Trophoblast cell (in vitro differentiated cells and primary cell): ENCODE measurements at places on chromosomes 13 and 19.

DNA sequence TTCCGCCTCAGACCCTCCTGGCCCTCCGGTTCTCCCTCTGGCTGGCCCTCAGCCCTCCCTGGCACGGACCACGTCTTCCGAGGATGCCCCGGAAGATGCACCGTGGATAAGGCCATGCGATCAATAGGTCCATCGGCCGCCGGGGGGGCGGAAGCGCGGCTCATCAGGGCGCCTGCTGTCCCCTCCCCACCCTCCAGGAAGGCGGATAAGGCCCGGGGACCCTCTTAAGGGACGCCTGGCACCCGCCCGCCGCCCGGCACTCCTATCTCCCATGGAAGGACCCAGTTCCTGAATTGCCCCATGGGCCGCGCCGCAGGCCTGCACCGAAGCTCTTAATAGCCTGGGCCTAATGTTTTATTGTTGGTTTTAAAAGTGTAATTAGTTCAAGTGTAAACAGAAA is 46.2 kb upstream of the TCF3 start:
- no peak for DNase-seq

- DNase-seq, result peak; percentile 9
These were observed 134.0 kb downstream of the MAB21L1 start for GRCh38 chr13:35342440-35342839.

DNA sequence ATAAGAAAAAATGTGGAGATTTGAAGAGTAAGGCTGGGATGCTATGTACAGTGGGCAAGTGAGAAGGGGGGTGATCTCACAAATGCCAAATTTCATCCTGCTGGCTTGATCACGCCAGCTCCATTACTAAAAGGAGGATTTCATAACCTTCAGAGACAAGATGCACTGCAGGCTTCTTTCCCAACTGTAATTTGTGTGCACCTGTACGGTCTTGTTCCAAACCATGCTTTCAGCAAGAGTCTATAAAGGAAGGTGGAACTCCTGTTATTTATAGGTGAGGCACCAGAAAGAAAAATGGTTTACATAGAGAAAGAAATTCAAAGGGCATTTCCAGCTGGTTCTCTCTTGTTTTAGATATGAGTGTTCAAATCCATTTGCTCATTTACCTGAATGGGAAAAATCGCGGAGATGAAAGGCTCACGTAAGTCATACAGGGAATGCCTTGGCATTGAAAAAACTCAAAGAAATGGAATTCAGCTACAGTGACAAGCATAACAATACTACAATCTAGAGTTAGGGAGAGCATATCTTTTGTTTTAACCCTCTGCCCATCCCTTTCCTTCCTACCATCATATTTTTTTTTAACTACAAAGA is 13.3 kb downstream of the EFNB2 start:
- DNase-seq, result no peak

DNA sequence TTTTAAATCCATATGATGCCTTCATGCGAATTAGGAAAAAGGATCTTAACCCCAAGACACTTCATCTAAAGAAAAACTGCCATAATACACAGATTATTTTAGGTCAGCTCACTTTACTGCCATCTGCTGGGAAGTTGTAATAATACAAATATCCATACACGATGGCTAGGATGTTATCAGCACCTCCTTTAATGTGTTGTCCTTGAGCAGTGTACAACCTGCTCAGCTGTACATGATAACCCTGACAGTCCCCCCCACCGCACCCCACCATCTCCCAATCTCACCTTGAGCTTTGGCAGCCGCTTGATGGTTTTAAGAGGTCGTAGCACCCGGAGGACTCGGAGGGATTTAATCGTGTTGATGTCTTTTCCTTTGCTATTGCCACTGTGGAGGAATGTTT is 112.2 kb downstream of the IER2 start:
- DNase-seq, result no peak

- DNase-seq, result no peak
These were observed 4.9 kb downstream of the UHRF1 start for GRCh38 chr19:4913996-4914735.

DNA sequence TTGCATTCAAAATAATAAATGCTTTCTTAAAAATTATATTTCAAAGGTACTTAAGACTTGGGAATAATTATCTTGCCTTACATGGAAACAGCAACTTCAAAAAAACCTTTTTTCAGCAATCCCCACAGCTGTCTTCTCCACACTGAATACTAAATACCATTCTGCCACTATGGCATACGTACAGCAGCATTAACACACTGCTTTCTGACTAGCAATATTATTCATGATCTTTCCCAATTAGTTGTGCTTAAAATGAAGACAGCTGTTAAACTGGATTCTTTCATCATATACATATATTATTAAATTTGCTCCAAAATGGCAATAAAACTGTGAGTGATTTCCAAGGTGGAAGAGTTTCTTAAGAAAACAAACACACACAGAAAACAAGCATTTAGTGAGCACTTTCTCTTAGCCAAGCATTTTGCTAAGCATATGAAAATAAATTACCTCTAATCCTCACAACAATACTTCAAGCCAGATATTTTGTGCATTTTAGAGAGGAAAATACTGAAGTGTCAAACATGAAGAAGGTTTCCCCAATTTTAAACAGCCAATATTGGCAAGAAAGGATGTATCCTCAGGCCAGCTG is 609.5 kb downstream of the SLITRK1 start:
- DNase-seq, result no peak

DNA sequence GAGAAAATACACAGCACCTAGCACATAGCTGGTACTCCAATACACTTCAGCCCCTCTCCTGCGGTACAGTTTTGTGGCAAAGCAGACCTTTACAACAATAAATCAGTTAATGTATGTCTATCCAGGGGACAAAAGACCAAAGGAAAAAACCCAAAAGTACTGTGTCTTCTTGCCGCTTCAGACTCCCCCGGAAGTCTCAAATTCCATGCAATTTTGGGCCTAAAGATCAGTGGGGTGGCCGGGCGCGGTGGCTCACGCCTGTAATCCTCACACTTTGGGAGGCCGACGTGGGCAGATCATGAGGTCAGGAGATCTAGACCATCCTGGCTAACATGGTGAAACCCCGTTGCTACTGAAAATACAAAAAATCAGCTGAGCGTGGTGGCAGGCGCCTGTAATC is 16.2 kb downstream of the CARS2 start:
- DNase-seq, result no peak

DNA sequence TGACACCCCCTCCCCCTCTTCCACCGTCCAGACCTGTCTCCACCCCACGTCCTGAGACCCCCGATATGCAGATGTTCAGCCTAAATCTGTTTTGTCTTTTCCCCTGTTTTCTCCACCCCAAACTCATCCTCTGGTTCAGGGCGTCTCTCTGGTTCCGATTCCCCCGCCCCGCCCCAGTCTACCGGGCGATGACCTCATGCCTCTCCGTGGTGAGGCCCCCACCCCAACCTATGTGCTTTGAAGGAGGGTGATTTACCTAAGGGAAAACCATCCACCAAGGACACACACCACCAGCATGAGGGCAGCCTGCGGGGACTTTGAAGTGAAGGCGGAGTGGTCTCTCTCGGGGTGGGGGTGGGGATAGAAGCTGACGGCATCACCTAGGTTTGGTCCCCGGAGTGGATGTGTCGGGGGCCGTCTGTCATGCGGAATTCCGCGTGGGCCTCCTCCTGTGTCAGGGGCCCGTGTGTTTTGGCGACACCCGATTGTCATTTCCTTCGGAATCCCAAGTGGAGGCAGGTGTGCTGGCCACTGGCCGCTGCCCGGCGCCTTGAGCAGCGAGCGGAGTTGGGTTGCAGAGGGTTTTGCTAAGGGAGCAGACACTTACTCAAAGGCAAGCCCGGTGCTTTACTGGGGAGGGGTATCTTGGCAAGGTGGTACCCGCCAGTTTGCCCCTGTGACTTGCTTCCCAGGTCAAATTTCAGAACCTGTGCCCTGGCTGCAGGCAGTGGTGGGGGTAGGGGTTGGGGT is 1.4 kb downstream of the FZR1 start:
- peak; percentile 65 for DNase-seq

DNA sequence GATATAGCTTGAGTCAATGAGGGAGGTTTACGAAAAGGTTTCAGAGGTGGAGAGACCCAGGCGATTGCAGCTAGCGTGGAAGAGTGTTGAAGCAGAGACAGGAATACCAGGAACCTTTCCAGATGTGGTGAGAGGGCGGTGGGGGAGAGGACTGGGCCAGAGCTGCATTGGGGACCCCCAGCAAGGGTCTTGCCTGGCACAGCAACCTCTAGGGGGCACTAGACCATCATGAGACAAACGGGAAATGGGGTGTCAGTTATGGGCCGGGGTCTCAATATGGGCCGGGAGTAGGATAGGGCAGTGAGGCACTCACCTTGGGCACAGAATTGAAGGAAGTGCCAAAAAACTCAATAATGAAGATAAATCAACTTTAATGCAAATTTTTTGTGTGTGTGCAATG is 2.1 kb upstream of the LRP3 start:
- DNase-seq, result no peak

DNA sequence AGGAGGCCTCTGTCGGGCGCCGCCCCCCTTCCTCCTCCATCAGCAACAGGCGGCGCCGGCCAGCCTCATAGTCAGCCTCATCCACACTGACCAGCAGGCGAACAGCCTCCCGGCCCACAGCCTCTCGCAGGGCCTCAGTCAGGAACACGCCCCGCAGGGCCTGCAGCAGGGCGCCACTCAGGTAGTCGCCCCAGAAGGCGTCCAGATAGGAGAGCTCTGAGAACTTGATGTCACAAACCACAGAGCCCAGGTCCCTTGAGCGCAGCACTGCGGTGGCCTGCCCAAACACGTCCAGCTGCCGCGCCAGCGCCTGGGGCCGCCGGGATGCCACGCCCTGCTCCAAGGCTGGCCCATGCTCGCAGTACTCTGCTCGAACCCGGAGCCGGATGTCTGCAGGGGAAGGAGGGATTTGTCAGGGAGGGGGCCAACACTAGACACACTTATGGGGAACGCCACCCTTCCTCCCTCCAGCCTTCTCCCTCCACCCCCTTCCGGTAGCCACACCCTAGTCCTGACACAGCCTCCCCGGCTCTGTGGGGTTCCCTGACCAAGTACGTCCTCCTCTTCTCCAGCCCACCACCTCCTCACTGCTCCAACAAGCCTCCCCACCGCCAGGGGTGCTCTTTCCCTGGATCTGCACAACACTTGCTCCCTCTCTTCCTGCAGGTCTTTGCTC is 17.9 kb downstream of the DEDD2 start:
- no peak for DNase-seq

DNA sequence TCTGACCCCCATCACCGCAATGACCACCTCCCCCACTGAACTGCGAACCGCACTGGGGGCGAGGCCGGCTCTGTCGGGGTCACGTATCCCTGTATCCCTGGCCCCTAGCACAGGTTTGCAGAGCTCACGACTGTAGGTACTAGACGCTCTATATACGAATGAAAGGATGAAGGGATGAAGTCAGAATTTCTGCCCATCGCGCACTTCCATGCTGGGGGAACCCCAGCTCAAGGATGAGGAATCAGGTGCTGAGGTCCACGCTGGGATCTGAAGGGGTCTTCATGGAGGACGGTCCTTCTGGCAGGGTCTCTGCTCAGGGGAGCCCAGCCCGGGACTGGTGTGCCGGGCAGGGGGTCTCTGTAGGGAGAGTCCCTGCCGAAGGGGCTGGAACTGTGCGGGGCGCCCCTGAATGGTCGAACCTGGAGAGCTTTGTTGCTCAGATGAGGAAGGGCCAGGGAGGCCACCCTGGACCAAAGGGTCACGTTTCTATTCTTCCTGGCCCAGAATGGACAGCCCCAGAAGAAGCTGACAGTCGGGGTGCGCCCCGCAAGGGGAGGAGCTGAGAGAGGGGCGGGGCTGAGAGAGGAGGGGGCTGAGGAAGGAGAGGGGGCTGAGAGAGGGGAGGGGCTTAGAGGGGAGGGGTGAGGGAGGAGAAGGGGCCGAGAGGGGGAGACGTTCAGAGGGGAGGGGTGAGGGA is 37.9 kb upstream of the SEMA6B start:
- no peak for DNase-seq

DNA sequence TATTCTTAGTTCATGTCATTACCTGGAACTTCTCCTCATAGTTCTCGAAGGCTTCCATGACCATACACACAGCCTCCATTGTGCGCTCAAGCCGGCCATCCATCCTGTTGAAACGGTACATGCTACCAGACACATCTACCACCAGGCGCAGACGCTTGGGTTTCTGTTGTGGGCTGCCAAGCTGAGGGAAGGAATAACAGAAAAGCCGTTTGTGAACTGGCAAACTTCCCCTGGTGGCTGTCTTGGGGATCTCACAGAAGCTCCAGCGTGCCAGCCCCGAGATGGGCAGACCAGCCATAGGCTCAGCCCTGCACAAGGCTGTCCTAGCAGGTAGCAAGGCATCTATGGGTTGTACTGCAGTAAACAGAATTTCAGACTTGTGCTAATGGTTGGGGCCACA is 130.1 kb downstream of the RGCC start:
- no peak for DNase-seq

GRCh38 chr19:37845932-37846331 is 60.5 kb downstream of the WDR87 start:
- DNase-seq, result no peak

DNA sequence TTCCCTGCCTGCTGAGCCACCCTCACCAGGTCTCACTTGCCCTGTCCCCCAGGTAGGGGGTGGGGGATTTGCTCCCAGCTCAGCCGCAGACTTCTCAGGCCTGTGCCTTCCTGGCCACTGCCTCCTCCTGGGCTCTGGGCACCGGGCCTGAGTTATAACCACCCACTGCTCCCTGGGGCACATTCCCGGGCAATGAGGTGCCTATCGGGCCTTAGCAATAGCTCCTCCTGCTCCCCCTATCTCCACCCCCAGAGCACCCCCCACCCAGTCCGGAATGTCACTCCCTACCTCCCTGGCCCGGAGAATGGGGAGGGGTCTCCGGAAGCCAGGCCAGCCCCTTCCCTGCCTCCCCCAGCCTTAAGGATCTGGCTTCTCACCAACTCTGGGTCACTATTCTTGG is at the start of gene KLK5:
TSS of gene KLK5 (minus strand) at position 129 of the 400 bp plus-strand sequence. CDS start 381 bp downstream, outside the sequence.
- DNase-seq, result no peak

DNA sequence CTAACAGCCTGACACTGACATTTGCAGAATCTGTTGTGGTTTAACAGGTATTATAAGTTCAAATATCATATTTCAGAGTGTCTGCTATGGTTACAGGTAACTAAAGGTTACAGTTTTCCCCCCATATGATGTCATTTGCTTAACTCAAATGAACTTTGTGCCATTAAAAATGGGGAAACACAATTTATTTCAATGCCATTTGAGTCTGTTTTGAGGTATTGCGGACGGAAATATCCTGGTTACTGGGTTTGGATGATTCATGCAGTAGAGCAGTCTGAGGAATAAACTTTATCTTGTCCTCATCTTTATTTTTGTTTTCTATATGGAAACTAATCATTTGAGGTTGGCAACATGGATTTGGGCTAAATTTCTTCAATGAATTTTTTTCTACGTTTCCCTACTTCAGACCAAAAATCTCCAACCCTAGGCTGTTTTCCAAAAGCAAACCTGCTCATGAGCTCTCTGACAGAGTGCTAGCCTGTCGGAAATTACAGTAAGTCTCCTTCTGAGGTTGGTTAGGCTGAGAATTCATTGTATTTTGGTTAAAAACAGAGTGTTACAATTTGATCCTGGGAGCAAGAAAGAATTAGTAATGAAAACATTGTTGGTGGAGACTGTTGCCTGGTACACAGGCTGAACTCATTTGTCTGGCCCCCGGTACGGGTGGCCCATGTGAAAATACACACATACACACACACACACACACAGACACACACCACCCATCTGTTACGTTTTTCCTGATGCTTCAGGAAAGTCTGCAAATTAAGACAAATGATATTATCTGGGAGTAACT is 66.1 kb downstream of the AKAP11 start:
- DNase-seq, result peak; percentile 12
